ENCODE measurements at places on chromosomes 3 and 15. TPM values are rescaled to one million over a fixed set of nuclear protein-coding genes. Genes with fewer than 3 reads are reported as not detected.

The FGF12 gene
- total RNA-seq = not detected

The NGLY1 gene
- 20.1 TPM for total RNA-seq

The PGBD4 gene
- 0.88 TPM for total RNA-seq

The ALDH1A3 gene
- 134 TPM for total RNA-seq

The MESP2 gene
- total RNA-seq = 0.88 TPM
